Osteoblast (primary cell): ENCODE measurements at places on chromosomes 4 and X. TPM values are rescaled to one million over a fixed set of nuclear protein-coding genes. Genes with fewer than 3 reads are reported as not detected.
A peak's percentile ranks its signal among the peaks of the same experiment; 100 is the strongest.

DNA sequence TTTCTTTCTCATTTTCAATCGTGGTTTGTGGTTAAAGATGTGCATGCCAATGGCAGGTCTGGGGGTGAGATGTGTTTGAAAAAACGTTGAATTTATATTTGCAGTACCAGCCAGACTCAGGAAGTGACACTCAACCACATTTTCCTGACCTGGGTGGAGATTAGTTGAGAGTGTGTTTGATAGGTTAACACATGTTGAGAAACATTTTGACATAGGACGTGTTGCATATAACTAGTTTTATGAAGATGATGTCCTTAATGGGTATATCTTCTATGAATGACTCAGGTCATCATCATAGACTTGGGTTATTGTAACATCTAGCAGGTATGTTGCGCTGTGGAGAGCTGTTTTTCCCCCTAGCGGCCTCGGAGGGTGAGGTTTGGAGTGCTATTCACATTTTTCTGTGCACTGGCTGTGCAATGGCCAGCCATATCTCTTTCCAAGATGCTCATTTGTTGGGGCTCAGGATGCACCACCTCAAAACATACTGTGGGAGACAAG is 21.7 kb upstream of the CD38 start:
- DNase-seq: peak; percentile 65
- H3K4me3 ChIP-seq: no peak overlapping the region
- H3K36me3 ChIP-seq: no peaks in the 10 kb centered on the region
- H3K27me3 ChIP-seq: peaks cover 11% of the 10 kb centered on the region
- no peak overlapping the region for H3K27ac ChIP-seq

DNA sequence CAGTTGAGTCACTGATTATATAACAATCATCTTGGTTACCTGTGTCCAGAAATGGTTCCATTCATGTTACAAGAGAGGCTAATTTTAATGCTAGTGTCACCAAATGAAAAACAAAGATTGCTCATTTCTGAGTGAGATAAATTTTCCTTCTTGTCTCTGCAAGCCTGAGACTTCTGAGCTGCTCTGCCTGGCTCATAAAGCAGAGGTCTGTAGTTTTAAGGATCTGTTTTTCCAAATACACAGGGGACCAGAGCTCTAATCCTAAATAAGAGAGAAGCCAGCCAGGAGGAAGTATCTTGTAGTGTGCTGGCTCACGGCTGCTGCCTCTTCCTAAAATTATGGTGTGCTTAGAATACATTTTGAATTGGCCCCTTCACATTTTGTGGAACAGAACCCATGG is 42.6 kb downstream of the CLDN34 start:
- H3K4me1 ChIP-seq: peaks cover 21% of the 10 kb centered on the region
- H3K27ac ChIP-seq: no peak overlapping the region
- no peak overlapping the region for H3K4me3 ChIP-seq
- DNase-seq: peak; percentile 87

DNA sequence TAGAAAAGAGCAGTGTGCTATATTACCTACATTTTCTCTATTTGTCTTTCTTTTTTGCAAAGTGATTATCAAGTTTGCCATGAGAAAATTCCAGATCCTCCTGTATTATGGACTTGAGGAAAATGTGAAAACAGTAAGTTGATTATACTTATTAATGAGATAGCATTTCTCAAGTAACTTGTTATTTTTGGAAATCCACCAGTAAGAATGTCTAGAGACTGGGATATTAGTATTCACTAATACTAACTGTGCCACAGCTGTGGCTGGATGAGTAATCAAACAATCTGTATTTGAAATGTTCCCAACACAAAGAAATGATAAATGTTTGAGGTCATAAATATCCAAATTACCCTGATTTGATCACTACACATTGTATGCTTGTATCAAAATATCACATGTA is 147.0 kb upstream of the CTSO start:
- H3K4me3 ChIP-seq: no peak overlapping the region
- H3K27ac ChIP-seq: no peak overlapping the region
- H3K27me3 ChIP-seq: no peaks in the 10 kb centered on the region
- no peaks in the 10 kb centered on the region for H3K36me3 ChIP-seq
- no peak for DNase-seq

- no peaks in the 10 kb centered on the region for H3K36me3 ChIP-seq
- no peak overlapping the region for H3K4me3 ChIP-seq
- H3K27ac ChIP-seq: no peak overlapping the region
- DNase-seq: no peak
These were observed 125.8 kb upstream of the CLNK start for GRCh38 chr4:10810411-10810810.

DNA sequence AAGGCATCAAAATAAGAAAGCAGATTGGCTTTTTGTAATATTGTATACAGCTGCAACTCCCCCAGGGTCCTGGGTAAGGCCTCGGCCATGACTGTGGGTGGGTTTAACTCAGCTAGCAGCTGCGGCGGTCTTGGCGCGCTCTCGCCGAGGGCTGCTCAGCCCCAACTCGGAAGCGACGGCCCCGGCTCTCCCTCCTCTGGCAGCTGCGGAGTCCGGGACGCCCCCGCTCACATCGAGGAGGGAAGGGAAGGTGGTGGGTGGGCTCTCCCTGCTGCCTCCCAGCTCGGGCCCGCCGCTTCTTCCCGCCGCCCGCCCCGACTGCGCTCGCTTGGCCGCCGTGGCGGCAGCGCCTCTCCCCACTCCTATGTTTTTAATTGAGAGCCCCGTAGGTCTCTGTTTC is 51.2 kb downstream of the GPR50 start:
- H3K4me3 ChIP-seq: no peak overlapping the region
- H3K4me1 ChIP-seq: no peaks in the 10 kb centered on the region
- H3K27ac ChIP-seq: no peak overlapping the region
- H3K27me3 ChIP-seq: no peaks in the 10 kb centered on the region

DNA sequence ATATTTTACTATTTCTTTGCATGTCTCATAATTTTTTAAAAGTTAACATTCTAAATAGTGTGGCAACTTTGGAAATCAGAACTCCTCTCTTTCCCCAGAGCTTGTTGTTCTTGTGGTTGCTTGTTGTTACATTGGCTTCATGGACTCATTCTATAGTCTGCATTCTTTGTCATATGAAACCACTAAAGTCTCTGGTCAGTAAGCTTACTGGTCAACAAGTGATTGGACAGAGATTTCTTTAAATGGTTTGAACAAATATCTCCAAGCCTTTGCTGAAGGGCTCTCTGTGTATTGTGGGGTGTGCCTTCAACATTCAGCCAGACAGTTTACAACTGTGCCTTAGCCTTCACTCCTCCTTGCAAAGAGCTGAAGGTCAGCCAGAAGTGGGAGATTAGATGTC is 147.2 kb downstream of the OPHN1 start:
- H3K27me3 ChIP-seq: peaks cover 6% of the 10 kb centered on the region
- H3K36me3 ChIP-seq: no peaks in the 10 kb centered on the region
- no peak for DNase-seq
- no peak overlapping the region for H3K4me3 ChIP-seq
- no peaks in the 10 kb centered on the region for H3K4me1 ChIP-seq

DNA sequence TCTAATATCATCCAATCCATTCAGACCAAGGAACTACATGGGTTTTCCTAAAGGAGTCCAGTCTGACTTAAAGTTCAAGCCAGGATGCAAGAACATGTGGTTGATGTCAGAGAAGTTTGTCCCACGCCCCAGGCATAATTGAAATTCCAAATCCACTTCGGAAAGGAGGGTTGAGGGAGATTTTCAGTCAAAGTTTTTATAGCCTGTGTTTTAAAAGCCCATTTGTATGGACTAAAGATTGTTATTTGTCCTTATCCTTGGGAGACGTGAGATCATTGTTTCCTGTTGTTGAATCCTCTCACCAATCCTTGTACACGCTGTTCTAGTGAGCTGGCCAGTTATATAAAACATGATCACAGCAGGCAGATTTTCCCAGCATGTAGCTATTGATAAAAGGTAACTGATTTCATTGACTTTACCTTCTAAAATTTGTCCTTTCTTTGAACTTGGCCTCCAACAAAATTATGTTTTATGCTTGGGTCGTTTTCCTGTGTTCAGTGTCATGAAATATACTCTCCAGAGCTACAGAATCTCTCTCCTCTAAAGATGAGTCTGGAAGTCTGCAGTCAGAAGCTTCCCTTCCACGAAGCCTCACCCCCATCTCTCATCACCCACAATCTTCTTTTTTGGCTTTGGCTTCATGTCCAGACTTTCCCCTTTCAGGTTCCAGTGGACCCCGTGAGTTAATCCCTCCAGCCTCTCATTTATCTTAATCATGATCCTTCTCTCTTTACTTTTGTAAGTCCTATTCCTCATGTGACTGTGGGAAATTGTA is 92.9 kb downstream of the ATP10D start:
- no peaks in the 10 kb centered on the region for H3K27me3 ChIP-seq
- no peak for DNase-seq
- H3K36me3 ChIP-seq: peaks cover 79% of the 10 kb centered on the region

The INPP4B gene
- total RNA-seq: 11.6 and 15.6 TPM in 2 replicates

The ARMCX5 gene
- total RNA-seq: 19.7 and 21.7 TPM in 2 replicates

The TSPAN5 gene
- 36.9 and 41.8 TPM in 2 replicates for total RNA-seq

- H3K36me3 ChIP-seq: no peaks in the 10 kb centered on the region
- no peak overlapping the region for H3K4me3 ChIP-seq
- no peaks in the 10 kb centered on the region for H3K27me3 ChIP-seq
- H3K27ac ChIP-seq: no peak overlapping the region
- H3K4me1 ChIP-seq: no peaks in the 10 kb centered on the region
- no peak for DNase-seq
These were observed 56.0 kb downstream of the SAT1 start for GRCh38 chrX:23838953-23839352.

DNA sequence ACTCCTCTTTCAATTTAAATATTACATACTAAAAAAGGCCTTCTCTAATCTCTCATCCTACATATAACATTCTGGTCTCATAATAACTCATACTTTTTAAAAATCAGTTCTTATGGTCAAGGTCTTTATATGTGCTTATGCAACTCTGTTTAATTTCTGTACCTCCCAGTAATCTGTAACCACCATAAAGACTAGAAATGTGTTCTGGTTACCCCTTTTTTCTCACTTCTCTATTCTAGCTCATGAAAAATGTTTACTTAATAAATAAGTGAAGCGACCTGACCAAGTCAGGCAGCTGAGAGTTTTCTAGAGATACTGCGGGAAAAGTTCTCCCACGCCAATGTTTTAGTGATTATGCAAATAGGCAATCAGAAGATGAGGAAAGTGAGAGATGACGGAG is 548.8 kb upstream of the FAM241A start:
- H3K27ac ChIP-seq: no peak overlapping the region
- no peaks in the 10 kb centered on the region for H3K27me3 ChIP-seq
- no peak for DNase-seq
- no peak overlapping the region for H3K4me3 ChIP-seq
- H3K4me1 ChIP-seq: no peaks in the 10 kb centered on the region

The HSFX1 gene
- total RNA-seq: 0.36 and 0.59 TPM in 2 replicates

GRCh38 chrX:33379839-33380238 is 168.5 kb upstream of the DMD start:
- no peaks in the 10 kb centered on the region for H3K36me3 ChIP-seq
- H3K27me3 ChIP-seq: no peaks in the 10 kb centered on the region
- no peak for DNase-seq
- no peaks in the 10 kb centered on the region for H3K4me1 ChIP-seq
- no peak overlapping the region for H3K27ac ChIP-seq

DNA sequence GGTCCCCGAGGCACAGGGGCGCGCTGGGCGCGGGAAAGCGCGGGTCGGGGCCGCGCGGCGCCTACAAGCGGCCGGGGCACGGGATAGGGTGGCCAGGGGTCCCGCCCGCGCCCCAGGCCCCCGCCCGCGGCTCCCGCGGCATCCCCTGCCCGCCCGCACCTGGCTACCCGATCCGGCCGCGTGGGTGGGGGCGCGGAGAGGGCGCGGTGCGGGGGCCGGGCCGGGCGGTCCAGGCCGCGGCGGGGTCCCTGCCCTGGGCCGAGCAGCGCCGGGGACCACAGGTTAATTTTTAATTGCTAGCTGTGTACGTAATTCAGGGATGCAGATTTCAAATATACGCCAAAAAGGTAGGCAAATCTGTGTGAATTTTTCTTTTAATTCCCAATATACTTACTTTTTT is 44.3 kb upstream of the FAM47C start:
- DNase-seq: no peak
- H3K27ac ChIP-seq: no peak overlapping the region
- H3K4me3 ChIP-seq: no peak overlapping the region
- no peaks in the 10 kb centered on the region for H3K4me1 ChIP-seq
- H3K27me3 ChIP-seq: no peaks in the 10 kb centered on the region
